ENCODE measurements at places on chromosomes 3 and 15.

DNA sequence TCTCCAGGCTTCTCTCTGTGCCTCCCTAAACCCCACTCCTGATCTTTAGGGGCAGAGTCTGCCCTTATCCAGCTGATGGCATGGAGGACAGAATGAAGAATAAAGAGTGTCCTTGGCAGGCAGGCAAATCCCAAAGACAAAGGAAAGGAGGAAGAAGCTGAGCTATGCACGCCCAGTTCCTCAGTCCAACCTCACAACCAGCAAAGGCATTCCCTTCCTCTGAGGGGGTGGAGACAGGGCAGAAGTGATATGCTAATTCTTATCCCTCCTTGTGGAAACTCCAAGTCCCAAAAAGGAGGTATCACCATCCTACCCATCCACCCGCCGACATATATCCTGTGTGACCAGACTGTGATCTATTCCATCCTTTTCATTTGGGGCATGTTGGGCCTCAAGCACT is 10.5 kb upstream of the CCDC54 start:
- no peak for DNase-seq

GRCh38 chr3:169218314-169218983 is 445.1 kb downstream of the MECOM start:
- peak; percentile 63 for DNase-seq

DNA sequence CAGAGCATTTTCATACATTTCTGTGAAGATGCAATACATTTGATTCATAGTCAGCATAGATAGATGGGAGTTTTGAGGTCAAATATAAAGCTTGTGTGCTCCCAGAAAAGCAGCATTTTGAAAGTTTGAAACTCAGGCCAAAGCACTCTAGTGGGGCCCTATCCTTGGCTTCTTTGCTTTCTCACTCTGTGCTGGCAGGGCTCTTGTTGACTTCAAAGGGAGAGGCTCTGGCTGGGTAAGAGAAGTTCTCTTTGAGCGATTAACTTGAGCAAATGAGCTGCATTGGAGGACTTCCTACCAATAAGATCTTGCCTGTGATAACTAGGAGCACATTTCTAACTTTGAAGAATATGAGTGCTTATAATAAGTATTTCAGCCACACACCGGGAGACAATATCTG is 214.0 kb upstream of the RARB start:
- DNase-seq, result no peak

GRCh38 chr3:155884292-155884691 is 13.8 kb downstream of the GMPS start:
- DNase-seq, result no peak

DNA sequence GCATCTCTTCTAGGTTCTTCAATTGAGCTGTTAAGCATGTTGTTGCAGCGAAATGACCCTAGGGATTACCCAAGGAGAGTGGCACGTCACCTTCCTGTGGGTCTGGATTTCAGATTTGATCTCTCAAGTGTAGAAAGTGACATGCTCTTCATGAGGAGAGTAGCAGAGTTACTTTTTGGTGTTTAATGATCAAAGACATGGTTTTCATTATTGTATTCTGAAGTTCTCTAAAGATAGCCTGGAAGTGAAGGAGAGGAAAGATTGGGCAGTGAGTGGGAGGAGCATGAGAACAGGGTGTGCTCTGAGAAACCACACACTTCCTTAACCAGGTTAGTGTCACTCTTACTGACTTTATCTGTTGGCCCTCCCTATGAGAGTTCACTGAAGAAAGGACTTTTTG is 153.6 kb downstream of the AKAP13 start:
- DNase-seq, result no peak

- peak; percentile 16 for DNase-seq
Measured at GRCh38 chr3:144875211-144875610, 903.6 kb downstream of the DIPK2A start.

GRCh38 chr3:79032686-79033318 is 735.0 kb downstream of the ROBO1 start:
- DNase-seq, result no peak

- no peak for DNase-seq
Measured at GRCh38 chr15:57458356-57458781, 82.1 kb downstream of the CGNL1 start.

- no peak for DNase-seq
Measured at GRCh38 chr15:51750792-51751696, at the start of gene TMOD2. TSS of gene TMOD2 (plus strand) at chr15:51751597. CDS start at chr15:51766442, 14,845 bp downstream.

GRCh38 chr3:59566481-59566975 is 516.7 kb upstream of the CFAP20DC start:
- no peak for DNase-seq

DNA sequence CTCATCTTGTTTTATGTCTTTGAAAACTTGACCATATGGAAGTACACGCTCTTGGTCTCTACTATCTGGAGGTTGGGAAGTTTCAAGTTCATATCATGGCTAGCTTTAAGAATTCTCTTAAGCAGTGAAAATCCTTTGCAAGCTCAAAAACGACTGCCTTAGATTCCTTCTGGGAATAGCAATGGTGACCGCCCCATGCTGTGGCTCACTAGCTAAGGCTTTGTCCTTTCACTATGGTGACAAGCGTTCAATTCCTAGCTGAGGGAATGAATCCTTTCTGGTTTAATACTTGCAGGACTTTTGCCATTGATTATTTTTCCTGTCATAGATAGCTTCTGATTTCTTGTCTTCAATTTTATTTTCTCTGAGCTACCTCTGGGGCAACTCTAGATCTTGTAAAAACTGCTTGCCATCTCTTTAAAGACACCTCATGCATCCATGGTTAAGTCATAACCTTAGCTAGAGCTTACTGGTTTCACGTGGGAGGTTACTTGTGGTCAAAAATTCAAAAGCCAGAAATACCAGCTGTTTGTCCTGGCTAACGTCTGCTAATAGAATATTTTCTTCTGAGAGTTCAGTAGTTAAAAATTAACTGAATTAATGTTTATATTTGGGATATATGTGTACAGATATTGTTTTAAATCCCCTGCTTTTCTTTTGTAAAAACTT is 673.4 kb upstream of the CBLB start:
- no peak for DNase-seq

DNA sequence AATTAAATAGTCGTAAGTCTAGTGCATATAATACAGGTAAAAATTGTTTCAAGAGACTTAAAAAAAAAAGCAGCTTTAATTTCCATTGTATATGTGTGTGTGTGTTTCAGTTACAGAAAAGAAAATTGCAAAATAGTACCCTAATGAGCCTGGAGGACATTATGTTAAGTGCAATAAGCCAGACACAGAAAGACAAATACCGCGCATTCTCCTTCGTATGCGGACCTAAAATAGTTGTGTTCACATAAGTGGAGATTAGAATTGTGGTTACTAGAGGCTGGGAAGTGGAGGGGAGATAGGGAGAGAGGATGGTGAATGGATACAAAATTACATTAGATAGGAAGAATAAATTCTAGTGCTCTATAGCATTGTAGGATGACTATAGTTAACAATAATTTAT is 3.6 kb downstream of the MESD start:
- no peak for DNase-seq

- no peak for DNase-seq
Measured at GRCh38 chr3:111238885-111239284, 167.3 kb downstream of the NECTIN3 start.

GRCh38 chr3:150091626-150092025 is 120.9 kb upstream of the PFN2 start:
- DNase-seq, result no peak

GRCh38 chr3:185069037-185070030 is 83.5 kb downstream of the C3orf70 start:
- no peak for DNase-seq

DNA sequence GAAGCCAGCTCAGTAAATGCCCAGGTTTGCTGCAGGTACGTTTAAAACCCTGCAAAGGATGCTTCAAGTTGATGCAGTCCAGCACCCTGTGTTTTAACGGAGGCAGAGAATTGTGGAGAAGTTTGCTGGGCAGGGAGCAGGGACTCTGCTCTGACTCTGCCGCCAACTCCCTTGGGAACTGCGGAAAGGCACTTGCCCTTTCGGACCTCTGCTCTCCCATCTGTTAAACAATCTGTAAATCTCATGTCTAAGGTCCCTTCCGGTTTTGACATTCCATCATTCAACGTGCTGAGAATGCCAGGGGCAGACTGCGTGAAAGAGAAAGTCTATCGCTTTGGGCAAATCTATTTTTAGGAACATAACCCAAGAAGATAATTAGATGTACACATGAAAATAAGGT is 184.5 kb downstream of the OPA1 start:
- DNase-seq, result no peak

- DNase-seq, result no peak
Measured at GRCh38 chr3:118536764-118537163, 497.9 kb downstream of the IGSF11 start.

DNA sequence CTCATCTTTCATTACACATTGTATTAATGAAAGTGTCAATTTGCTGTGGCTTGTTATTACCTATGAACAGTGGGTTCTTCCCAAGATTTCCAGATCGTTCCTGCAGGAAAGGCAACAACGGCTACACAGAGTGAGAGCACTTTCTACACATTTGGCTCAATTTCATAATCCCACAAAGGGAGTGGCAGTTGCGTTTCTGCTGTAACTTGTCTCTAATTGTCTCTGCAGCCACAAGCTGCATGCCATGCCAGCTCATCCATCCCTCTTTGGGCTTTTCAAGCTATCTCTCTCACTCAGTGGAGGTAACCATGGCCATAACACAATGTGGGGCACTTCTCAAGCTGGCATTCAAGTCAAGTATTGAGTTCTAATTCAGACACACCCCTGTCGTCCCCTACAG is 27.7 kb upstream of the CPNE4 start:
- no peak for DNase-seq

DNA sequence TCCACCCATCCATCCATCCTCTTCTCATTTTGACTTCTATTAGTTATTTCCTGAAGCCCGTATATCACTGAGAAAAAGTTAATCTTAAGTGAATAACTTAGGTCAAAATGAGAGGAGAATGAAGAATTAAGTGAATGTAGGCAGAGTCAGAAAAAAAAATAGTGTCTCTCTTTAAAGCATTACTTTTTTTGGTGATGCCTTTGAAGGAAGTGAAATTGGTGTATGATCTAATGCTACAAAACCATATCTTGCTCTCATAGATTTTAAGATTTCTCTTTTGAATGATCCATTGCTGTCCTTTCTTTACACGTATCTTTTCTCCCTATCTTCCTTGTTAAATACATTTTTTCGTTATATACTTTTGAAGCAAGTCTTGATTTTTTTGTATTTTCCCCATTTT is 23.4 kb downstream of the FNDC3B start:
- DNase-seq, result no peak

- DNase-seq, result no peak
Measured at GRCh38 chr15:74593122-74593521, 22.5 kb upstream of the CLK3 start.

DNA sequence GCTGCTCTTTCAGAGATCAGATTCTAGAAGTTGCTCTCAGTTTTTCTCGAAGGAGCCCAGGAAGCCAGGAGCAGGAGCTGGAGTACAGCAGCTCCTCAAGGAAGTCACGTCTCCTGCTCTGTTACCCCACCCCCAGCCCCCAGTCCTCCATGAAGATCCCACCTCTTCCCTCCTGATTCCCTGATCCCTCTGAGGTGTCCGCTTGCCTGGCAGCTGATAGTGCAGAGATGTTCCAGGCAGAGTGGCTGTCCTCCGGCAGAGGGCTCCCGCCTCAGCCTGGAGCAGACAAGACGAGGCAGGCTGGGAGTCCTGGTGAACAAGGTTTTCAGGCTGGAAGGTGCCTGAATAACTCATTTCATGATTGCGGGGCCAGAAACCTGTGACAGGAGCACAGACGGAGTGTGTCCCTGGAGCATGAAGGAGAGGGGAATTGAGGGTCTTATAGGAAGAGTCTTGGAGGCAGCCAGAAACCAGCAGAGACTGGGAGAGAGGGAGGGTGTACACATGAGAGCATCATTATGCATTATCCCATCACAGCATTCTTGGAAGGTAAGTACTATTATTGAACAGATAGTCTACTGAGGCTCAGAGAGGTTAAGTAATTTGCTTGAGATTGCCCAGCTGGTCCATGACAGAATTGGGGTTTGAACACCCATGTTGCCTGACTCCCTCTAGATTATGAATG is 1.2 kb downstream of the HRH1 start:
- peak; percentile 62 for DNase-seq

- no peak for DNase-seq
Measured at GRCh38 chr3:127132876-127133275, 60.1 kb upstream of the PRR23E start.

GRCh38 chr3:78589778-78590177 is 1178.0 kb downstream of the ROBO1 start:
- no peak for DNase-seq

GRCh38 chr3:153952091-153952490 is 169.1 kb upstream of the ARHGEF26 start:
- DNase-seq, result no peak

DNA sequence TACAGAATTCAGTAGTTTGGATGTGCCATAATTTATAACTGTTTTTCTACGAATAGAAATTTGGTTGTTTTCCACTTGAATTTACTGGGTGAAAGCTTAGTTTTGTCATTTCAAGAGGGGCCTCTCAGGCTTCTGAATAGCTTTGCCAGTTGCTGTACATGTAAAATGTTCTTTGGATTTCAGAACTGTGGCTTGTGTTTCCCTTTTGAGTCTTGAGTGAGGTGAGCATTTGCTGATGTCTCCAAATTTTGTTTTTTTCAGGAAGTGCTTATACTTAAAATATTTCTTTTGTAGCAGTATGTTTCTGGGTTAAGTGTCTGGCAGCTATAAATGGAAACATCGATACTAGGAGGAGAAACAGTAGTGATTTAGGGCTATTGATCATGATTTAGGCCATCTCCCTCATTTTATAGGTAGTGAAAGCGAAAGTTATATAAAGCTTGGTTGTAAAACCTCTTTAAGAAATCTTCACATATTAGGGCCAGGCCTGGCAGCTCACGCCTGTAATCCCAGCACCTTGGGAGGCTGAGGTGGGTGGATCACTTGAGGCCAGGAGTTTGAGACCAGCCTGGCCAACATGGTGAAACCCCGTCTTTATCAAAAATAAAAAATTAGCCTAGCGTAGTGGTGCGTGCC is 9.2 kb upstream of the TRAK1 start:
- no peak for DNase-seq

Data from astrocyte of the cerebellum (primary cell).